Right lobe of liver (tissue), 6 donors: ENCODE measurements at places on chromosomes 2 and 18. TPM values are rescaled to one million over a fixed set of nuclear protein-coding genes. Genes with fewer than 3 reads are reported as not detected.

DNA sequence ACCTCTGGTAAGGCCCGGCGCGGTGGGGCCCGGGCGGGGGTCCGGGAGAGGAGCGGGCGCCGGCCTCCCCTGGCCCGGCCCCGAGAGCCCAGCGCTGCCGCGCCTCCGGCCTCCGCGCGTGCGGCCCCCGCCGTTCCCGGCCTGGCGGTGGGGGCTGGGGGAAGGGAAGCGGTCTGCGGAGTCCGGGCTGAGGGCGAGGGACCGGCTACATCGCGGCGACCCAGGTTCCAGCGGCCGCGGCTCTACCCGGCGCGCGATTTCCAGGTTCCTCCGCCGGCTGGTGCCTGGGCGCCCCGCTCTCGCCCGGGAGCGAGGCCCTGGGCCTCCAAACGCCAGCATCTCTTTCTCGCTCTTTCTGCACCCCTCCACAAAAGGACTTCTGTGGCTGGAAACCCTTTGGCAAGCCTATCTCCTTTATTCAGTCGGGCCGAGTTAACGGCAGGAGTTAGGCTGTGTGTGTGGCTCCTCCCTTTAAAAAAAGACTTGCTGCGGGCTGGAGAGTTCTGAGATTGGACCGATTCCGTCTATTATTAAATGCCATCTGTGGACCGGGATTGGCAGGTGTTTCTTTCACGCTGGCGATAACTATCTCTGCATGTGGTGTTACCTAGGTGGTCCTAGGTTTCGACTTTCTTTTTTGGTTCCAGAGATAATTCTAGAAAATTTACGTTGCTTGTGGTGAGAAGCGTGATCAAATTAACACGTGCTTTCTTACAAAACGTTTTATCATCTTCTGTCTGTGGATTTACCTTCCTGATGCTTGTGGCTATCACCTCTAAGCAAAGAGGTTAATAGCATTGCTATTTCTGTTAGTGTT is 592 bp downstream of the ME2 start:
- DNase-seq: no peak
- no peaks in the 10 kb centered on the region for H3K27me3 ChIP-seq
- peak overlapping the region; percentile 73 for H3K4me3 ChIP-seq
- no peaks in the 10 kb centered on the region for H3K36me3 ChIP-seq
- H3K4me1 ChIP-seq: no peaks in the 10 kb centered on the region

REG1B gene
- total RNA-seq: not detected

GRCh38 chr2:143823876-143824275 is 694.7 kb downstream of the ARHGAP15 start:
- no peak overlapping the region for H3K4me3 ChIP-seq
- no peaks in the 10 kb centered on the region for H3K36me3 ChIP-seq
- no peak overlapping the region for H3K27ac ChIP-seq
- no peaks in the 10 kb centered on the region for H3K27me3 ChIP-seq
- H3K4me1 ChIP-seq: no peaks in the 10 kb centered on the region

GRCh38 chr2:5561006-5561405 is 131.2 kb upstream of the SOX11 start:
- H3K27me3 ChIP-seq: no peaks in the 10 kb centered on the region
- no peaks in the 10 kb centered on the region for H3K4me1 ChIP-seq
- no peak overlapping the region for H3K27ac ChIP-seq

DNA sequence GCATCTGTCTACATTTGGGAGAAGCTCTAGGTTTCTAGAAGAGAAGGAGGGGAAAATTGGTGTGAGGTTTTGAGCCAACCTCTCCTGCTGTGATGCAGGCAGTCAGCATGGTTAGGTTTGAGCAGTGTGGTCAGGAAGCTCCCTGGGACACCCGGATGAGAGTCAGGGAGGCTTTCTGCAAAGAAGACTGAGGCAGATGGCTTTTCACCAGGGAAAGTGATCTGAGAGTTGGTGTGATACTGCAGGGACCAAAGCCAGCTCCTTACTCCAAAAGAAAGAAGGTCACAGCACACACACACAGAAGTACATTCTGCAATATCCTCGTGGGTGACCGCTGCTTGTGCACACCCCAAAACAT is 75.8 kb upstream of the BCL11A start:
- no peak for DNase-seq
- no peak overlapping the region for H3K27ac ChIP-seq
- no peak overlapping the region for H3K4me3 ChIP-seq

CD28 gene
- total RNA-seq: 0.43 TPM

DNA sequence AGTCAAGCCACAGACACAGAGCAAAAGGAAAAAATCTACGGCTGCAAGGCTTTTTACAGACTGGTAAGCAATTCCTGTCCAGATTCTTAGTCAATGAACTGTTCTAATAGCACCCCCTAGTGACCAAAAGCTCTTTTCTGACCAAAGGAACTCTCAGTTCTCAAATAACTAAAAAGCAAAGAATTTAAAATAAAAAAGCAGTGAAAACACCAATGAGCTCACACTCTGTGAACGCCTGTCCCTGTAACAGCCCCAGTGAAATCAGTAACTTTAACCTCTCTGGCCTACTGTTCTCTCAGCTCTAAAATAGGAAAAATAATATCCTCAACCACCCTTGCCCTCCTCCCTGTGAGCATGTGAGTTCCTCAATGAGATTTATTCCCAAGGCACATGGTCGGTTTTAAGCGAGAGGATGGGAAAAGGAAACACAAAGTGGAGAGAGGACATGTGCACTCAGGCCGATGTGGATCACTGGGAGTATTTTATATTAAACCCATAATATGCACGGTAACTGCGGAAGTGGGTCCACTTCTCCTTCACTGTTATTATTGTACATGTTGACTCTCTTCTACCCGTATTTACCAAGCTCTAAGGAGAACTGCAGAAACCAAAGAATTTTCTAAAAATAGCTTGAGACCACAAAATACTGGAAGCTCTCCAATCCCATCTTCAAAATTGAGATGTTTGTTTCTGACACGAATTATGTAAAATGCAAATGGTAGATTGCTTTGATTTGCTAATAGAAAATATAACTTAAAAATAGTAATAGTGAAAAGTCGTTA is 128.5 kb downstream of the STK39 start:
- no peak overlapping the region for H3K4me3 ChIP-seq
- no peaks in the 10 kb centered on the region for H3K36me3 ChIP-seq
- H3K4me1 ChIP-seq: no peaks in the 10 kb centered on the region
- H3K27me3 ChIP-seq: no peaks in the 10 kb centered on the region
- no peak overlapping the region for H3K27ac ChIP-seq
- no peak for DNase-seq

SERPINB10 gene
- total RNA-seq: 0.24 TPM

GRCh38 chr18:51241226-51241625 is 43.7 kb upstream of the MEX3C start:
- DNase-seq: no peak
- H3K27ac ChIP-seq: no peak overlapping the region
- no peaks in the 10 kb centered on the region for H3K4me1 ChIP-seq

DNA sequence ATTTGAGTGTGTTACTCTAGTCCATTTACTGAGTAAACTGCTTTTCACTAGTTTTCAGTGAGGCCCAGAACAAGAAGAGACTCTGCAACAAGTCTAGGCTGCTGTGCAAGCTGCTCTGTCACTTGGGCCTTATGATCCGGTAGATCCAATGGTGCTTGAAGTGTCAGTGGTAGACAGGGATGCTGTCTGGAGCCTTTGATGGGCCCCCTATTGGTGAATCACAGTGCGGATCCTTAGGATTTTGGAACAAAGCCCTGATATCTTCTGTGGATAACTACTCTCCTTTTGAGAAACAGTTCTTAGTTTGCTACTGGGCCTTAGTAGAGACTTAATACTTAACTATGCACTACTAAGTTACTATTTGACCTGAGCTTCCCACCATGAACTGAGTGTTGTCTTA is 150.2 kb downstream of the TMEFF2 start:
- no peak for DNase-seq
- H3K27me3 ChIP-seq: no peaks in the 10 kb centered on the region
- H3K36me3 ChIP-seq: no peaks in the 10 kb centered on the region

PLEK gene
- 0.98 TPM for total RNA-seq

GRCh38 chr2:61510674-61511671 is 27.2 kb downstream of the XPO1 start:
- peaks cover 47% of the 10 kb centered on the region for H3K36me3 ChIP-seq
- H3K4me1 ChIP-seq: no peaks in the 10 kb centered on the region
- no peak for DNase-seq

DNA sequence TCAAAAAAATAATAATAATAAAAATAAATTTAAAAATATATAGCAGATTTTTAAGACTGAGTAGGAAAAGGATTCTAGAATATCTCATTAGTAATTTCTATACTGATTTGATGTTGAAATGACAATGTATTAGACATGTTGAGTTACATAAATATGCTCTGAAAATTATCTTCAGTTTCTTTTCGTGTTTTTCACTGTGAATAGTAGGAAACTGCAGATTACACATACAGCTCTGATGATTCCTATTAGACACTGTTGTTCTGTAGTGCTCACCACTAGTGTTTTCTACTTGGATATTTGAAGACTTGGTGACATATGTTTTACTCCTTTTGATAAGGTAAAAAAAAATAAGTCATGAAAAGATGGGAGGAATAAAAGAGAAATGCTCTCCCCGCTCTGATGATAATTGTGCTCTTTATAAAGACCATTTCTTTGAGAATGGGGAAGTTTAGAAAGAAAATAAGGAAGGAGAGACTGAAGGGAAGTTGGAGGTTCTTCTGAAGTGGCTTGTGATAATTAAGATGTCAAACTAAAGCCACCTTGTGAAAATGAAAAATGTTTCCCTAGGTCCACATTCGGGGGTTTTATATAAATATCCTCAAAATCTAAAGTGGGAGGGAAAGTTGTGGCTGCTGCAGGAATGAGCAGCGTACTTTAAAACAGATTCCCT is 52.9 kb downstream of the SLC9A2 start:
- no peak for DNase-seq
- H3K27me3 ChIP-seq: no peaks in the 10 kb centered on the region
- H3K27ac ChIP-seq: no peak overlapping the region
- no peaks in the 10 kb centered on the region for H3K36me3 ChIP-seq
- H3K4me1 ChIP-seq: no peaks in the 10 kb centered on the region

METTL21A gene
- total RNA-seq: 12.2 TPM

DNA sequence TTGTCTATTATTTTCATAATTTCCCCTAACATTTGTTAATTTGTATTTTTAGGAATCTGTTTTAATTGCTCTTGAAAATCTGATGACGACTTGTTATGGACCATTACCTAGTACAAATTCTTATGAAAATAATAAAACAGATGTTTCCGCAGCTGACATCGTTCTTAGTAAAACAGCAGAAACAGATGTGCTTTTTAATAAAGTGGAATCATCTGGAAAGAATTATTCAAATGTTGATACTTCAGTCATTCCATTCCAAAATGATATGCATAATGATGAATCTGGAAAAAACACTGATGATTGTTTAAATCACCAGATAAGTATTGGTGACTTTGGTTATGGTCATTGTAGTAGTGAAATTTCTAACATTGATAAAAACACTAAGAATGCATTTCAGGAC is 69.9 kb downstream of the PMS1 start:
- no peak overlapping the region for H3K27ac ChIP-seq
- H3K4me1 ChIP-seq: no peaks in the 10 kb centered on the region
- no peak overlapping the region for H3K4me3 ChIP-seq
- no peak for DNase-seq
- no peaks in the 10 kb centered on the region for H3K27me3 ChIP-seq

XPO1 gene
- 38.7 TPM for total RNA-seq

GRCh38 chr2:197495433-197496134 is 4.1 kb downstream of the HSPD1 start:
- H3K36me3 ChIP-seq: peaks cover 13% of the 10 kb centered on the region
- no peak for DNase-seq
- no peak overlapping the region for H3K27ac ChIP-seq
- no peaks in the 10 kb centered on the region for H3K27me3 ChIP-seq

GRCh38 chr2:35989503-35989902 is 366.1 kb upstream of the CRIM1 start:
- no peaks in the 10 kb centered on the region for H3K4me1 ChIP-seq
- H3K4me3 ChIP-seq: no peak overlapping the region
- H3K27ac ChIP-seq: no peak overlapping the region
- H3K27me3 ChIP-seq: no peaks in the 10 kb centered on the region
- no peaks in the 10 kb centered on the region for H3K36me3 ChIP-seq

GNLY gene
- 1.6 TPM for total RNA-seq

IL37 gene
- not detected for total RNA-seq

- no peak for DNase-seq
- no peaks in the 10 kb centered on the region for H3K27me3 ChIP-seq
- no peak overlapping the region for H3K4me3 ChIP-seq
- H3K27ac ChIP-seq: no peak overlapping the region
- H3K36me3 ChIP-seq: no peaks in the 10 kb centered on the region
Measured at GRCh38 chr2:2026252-2026831, 282.0 kb upstream of the PXDN start.

GRCh38 chr18:7755753-7756475 is 188.8 kb downstream of the PTPRM start:
- no peak overlapping the region for H3K4me3 ChIP-seq
- H3K36me3 ChIP-seq: no peaks in the 10 kb centered on the region
- peak overlapping the region; percentile 61 for H3K27ac ChIP-seq

DNA sequence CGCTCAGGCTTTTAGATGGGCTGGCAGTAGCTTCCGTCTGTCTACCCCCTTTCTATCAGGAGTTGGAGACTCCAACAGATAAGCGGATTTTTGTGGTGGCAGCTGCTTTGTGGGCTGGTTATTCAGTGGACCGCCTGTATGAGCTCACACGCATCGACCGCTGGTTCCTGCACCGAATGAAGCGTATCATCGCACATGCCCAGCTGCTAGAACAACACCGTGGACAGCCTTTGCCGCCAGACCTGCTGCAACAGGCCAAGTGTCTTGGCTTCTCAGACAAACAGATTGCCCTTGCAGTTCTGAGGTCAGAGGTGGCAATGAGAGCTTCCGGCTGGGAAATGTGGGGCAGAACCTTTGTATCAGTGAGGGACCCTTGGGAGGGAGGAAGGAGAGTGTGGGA is 14.8 kb downstream of the CAD start:
- H3K4me3 ChIP-seq: no peak overlapping the region
- H3K27ac ChIP-seq: no peak overlapping the region
- H3K36me3 ChIP-seq: peaks cover 27% of the 10 kb centered on the region
- DNase-seq: no peak
- H3K4me1 ChIP-seq: no peaks in the 10 kb centered on the region

FIGN gene
- 4.7 TPM for total RNA-seq

- H3K4me1 ChIP-seq: no peaks in the 10 kb centered on the region
- DNase-seq: no peak
- H3K27ac ChIP-seq: no peak overlapping the region
- no peaks in the 10 kb centered on the region for H3K36me3 ChIP-seq
Measured at GRCh38 chr2:207254591-207255464, 89.1 kb upstream of the KLF7 start.

- H3K36me3 ChIP-seq: no peaks in the 10 kb centered on the region
- H3K4me3 ChIP-seq: peak overlapping the region; percentile 95
- DNase-seq: no peak
- peak overlapping the region; percentile 100 for H3K27ac ChIP-seq
- H3K4me1 ChIP-seq: no peaks in the 10 kb centered on the region
Measured at GRCh38 chr2:135742325-135742757, 686 bp downstream of the UBXN4 start.

GRCh38 chr18:47838396-47838795 is 92.1 kb downstream of the SMAD2 start:
- peaks cover 1% of the 10 kb centered on the region for H3K36me3 ChIP-seq
- no peak for DNase-seq
- no peak overlapping the region for H3K27ac ChIP-seq
- H3K4me1 ChIP-seq: no peaks in the 10 kb centered on the region
- H3K27me3 ChIP-seq: no peaks in the 10 kb centered on the region
- H3K4me3 ChIP-seq: no peak overlapping the region

MOGAT1 gene
- total RNA-seq: 1.5 TPM

- no peaks in the 10 kb centered on the region for H3K36me3 ChIP-seq
- no peak for DNase-seq
- no peak overlapping the region for H3K4me3 ChIP-seq
- no peaks in the 10 kb centered on the region for H3K27me3 ChIP-seq
- H3K27ac ChIP-seq: no peak overlapping the region
Measured at GRCh38 chr18:8286303-8286702, 322.9 kb upstream of the RAB12 start.
